ENCODE measurements at places on chromosomes 4 and X. TPM values are rescaled to one million over a fixed set of nuclear protein-coding genes. Genes with fewer than 3 reads are reported as not detected.

IGSF1 gene
- total RNA-seq, result 0.84 TPM

DNA sequence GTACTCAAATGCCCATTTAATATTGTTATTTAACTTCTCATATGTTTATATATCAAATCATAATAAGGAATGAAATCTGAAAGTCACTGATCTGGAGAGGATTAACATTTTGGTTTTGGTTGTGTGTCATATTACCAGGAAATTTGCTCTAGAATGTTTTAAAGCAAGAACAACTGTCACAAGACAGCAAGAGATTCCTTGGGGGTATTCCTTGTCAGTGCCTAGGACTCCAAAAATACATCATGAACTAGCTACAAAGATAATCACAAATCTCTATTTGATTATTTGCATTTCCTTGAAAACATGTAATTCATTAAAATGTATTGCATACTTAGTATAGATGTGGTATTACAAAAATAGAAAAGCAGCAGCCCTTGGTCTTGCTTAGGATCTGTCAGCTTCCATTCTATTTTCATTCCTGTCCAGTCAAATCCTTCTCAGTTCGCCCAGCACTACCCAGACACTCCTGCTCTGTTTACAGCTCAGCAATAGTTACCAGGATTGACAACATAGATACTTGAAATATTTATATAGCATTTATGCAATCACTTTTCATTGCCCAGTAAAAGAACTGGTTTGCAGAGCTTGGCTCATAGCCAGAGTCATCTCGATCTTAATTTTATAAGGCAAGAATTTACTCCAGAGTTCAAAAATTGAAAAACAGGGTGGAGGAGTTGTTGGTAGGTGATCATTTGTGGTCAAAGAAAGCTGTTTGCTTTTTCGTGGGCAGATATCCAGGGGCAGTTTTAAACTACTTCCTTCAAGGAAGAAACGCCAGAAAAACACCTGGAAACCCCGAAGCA lies 9.2 kb upstream of the BMP3 start:
- DNase-seq, result no peak

GRCh38 chr4:38180456-38180855 lies 220.3 kb downstream of the PTTG2 start:
- peak; percentile 45 for DNase-seq

DNA sequence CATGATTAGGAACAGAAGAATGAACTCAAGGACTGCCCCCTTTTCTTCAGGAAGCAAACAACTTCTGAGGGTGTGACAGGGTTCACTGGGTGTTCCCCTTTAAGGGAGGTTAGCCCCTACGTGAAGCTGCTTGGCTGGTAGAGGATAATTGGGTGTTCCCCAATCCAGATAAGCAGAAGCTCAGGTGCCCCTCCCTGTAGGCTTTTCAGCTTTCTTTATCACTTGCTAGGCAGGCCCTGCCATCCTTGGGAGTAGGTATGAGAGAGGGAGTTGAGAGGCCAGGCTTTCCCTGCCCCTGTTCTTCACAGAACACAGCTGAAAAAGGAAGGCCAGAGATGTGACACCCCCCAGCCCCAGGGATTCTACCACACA lies 44.2 kb downstream of the RTL9 start:
- DNase-seq, result no peak

GRCh38 chr4:154490583-154491340 lies 837 bp downstream of the DCHS2 start:
- no peak for DNase-seq

HTR2C gene
- total RNA-seq, result 0.24 TPM

EDA2R gene
- total RNA-seq, result 0.72 TPM

- no peak for DNase-seq
These were observed 879.7 kb downstream of the RPA4 start for GRCh38 chrX:97763391-97763790.
